ENCODE measurements at places on chromosomes 5 and 9.

DNA sequence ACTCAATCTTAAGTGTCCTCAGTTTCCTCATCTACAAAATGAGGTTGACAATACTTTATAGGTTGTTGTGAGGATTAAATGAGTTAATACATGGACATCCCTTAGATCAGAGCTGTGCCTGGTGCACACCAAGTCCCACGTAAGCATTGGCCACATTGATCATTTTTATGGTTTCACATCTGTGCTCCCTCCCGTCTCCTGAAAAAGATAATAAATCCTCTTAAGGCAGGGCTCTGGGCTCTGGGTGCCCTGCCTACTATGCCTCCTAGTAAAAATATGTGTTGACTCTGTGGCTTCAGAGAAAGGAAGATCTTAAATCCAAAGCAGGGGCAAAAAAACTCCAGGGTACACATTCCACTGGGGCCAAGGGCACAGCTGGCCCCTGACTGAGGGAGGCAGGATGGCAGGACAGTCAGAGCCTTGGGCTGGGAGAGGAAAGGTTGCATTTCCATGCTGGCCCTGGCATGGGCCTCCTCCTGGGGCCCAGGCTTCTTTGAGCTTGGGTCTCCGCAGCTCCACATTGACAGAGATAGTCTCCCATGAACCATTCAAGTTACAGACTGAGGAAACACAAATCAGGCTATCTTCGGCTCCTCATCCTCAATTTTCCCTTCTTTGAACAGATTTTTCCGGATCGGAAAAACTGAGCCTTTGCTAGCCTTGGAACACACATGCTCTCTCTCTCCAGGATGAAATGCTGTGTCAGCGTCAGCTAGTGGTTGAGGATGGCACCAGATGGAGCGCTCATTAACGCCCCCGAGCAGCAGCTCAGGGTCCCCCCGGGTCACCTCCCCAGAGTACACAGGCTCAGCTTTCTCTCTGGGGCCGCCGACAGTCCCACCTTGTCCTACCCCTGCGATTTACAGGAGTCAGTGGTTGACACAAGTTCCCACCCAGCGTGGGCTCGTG, 22.4 kb upstream of the KIF12 start:
- DNase-seq: no peak

DNA sequence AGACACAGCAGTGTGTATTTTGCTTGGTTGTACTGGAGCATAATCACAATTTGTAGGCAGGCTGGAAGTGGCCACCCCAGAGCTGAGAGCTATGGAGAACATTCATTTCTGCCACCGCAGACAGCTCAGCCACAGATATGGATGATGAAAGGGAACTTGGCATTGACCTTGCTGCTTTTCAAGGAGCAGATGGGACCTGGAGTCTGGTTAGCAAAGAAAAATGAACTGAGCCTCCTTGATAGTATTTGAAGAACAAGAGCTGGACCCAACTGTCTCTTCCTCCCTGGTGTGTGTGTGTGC, 395.2 kb upstream of the ZNF462 start:
- DNase-seq: no peak

DNA sequence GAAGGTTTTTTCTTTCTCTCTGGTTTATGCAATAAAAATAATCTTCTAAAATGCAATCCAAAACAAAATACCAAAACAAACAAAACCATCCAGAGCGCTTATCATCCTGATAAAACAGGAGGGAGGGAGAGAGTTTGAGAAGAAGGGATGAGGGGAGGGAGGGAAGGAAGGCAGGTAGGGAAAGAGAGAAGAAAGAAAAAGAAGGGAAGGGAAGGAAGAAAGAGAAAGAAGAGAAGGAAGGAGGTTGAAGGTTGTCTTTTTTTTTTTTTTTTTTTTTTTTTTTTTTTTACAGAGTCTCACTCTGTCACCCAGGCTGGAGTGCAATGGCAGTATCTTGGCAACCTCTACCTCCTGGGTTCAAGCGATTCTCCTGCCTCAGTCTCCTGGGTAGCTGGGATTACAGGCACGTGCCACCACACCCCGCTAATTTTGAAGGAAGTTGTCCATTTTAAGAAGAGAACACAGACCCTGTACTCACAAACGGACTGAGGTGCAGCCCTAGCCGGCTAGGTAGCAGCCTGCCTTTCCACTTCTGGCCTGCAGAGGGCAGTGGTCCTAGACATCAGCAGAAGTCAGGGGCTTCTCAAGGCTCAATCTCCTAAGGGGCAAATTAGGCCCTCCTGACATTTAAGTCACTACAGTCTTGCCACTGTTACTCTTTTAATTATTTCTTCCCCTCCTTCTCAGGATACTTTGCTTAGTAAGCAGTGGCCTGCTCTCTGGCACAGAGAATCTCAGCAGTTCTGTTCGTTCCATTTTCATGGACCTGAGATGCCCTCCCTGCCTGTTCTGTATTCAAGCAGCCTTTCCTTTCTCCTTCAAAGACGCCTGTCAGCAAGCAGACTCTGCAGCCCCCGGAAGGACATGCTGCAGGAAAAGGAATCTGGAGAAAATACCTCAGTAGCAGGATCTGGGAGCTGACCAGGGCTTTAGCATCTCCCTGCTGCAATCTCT, 76.4 kb downstream of the EPB41L4B start:
- peak; percentile 37 for DNase-seq

GRCh38 chr9:5566054-5566618, 55.8 kb downstream of the PDCD1LG2 start:
- no peak for DNase-seq

DNA sequence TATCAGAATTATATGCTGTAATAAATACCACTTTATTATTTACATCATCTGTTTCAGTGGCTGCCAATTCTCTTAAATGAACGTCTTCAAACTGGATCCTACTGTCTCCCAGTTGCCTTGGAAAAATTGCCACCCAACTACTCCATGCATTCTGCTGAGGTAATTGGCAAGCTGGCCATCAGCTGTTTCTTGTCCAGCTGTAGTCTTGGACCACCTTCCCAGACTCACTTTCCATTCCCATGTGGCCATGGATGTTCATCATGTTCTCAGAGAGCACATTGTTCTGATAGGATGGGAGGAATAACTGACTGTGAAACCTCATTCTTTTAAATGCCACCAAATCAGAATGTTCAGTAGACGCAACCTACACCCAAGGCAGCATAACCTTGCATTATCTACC, 157.5 kb downstream of the DOCK8 start:
- DNase-seq: no peak

DNA sequence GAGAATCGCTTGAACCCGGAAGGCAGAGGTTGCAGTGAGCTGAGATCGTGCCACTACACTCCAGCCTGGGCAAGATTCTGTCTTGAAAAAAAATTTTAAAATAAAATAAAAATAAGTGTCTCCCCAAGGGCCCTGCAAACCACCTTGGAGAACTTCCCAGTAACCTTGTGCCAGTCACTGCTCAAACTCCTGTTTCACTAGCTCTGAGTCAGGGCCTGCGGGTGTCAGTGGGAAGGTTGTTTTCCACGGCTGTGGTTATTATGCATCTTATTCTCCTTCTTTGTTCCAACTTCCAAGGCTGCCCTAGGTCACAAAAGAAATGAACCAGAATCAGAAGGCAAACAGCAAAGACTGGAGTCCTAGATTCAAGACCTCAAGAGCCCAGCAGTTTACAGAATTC, 246.7 kb downstream of the ADAMTSL1 start:
- DNase-seq: no peak

All from globus pallidus (tissue), 1 donor.